ENCODE measurements at places on chromosomes 7 and 10. TPM values are rescaled to one million over a fixed set of nuclear protein-coding genes. Genes with fewer than 3 reads are reported as not detected.

ANXA8L1 gene
- not detected for total RNA-seq

WASHC2C gene
- 62.9 TPM for total RNA-seq

AGMO gene
- total RNA-seq: not detected

ZNF735 gene
- total RNA-seq: not detected

OR9A2 gene
- total RNA-seq: not detected

ZCCHC24 gene
- total RNA-seq: 0.85 TPM

POU6F2 gene
- total RNA-seq: not detected

TMEM178B gene
- total RNA-seq: not detected

MPP7 gene
- 32.5 TPM for total RNA-seq

FOXP2 gene
- not detected for total RNA-seq

- no peak for DNase-seq
Measured at GRCh38 chr7:17490825-17491224, 192.4 kb downstream of the AHR start.

- DNase-seq: no peak
Measured at GRCh38 chr10:116706281-116706680, 36.1 kb downstream of the HSPA12A start.

GRCh38 chr10:128630787-128631252 is 504.6 kb upstream of the MKI67 start:
- DNase-seq: no peak

- no peak for DNase-seq
Measured at GRCh38 chr7:155218276-155219153, 79.2 kb upstream of the INSIG1 start.

GRCh38 chr10:104327745-104328645 is 10.3 kb downstream of the ITPRIP start:
- peak; percentile 27 for DNase-seq

- no peak for DNase-seq
Measured at GRCh38 chr7:45450571-45451204, 123.5 kb upstream of the ADCY1 start.

GRCh38 chr7:84865560-84865959 is 321.3 kb downstream of the SEMA3D start:
- DNase-seq: no peak

GRCh38 chr7:26439521-26440232 is 148.0 kb downstream of the SNX10 start:
- no peak for DNase-seq

- no peak for DNase-seq
Measured at GRCh38 chr10:9230625-9231024, 1176.1 kb downstream of the GATA3 start.

- no peak for DNase-seq
Measured at GRCh38 chr10:88036126-88036525, 172.7 kb downstream of the PTEN start.
